A673 (cell line): ENCODE measurements at places on chromosomes 7 and 10. TPM values are rescaled to one million over a fixed set of nuclear protein-coding genes. Genes with fewer than 3 reads are reported as not detected.

GRCh38 chr7:99089914-99090629, 53.8 kb downstream of the SMURF1 start:
- no peaks in the 10 kb centered on the region for H3K4me1 ChIP-seq
- DNase-seq: no peak
- H3K36me3 ChIP-seq: no peaks in the 10 kb centered on the region
- no peaks in the 10 kb centered on the region for H3K27me3 ChIP-seq

DNA sequence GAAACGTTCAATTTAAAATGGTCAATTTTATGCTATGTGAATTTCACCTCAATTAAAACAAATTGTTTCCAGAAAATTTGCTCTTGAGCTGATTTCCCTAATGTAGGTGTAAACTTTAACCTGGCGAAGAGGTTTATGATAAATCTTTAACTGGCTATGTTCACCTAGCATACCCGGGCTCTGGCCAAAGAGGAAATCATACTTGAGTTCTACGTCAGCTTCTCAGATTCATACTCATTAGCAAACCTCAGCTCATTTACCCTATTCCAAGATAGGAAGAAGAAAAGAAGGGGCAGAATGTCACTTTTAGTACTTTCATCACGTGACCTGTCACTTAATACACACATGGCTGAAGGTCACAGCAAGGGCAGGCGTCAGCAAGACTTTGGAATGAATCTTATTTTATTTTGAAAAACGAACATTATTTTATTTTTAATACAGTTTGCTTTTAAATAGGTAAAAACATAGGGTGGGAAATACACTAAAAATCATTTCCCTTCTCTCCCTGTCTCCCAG, 97.0 kb downstream of the ABLIM1 start:
- no peak overlapping the region for H3K27ac ChIP-seq
- DNase-seq: no peak
- H3K4me1 ChIP-seq: no peaks in the 10 kb centered on the region
- H3K27me3 ChIP-seq: no peaks in the 10 kb centered on the region
- no peaks in the 10 kb centered on the region for H3K36me3 ChIP-seq
- H3K4me3 ChIP-seq: no peak overlapping the region

DNA sequence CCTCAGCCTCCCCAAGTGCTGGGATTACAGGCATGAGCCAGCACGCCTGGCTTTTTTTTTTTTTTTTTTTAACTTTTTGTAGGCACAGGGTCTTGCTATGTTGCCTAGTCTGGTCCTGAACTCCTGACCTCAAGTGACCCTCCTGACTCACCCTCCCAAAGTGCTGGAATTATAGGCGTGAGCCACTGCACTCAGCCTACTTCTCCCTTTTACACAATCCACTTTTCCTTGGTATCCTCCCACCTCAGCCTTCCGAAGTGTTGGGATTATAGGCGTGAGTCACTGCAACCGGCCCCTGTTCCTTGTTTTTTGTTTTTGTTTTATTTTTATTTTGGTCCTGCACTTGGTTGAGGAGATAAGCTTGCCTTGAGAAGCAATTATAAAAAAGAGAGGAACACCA, 75.9 kb upstream of the KMT2C start:
- no peak for DNase-seq
- no peaks in the 10 kb centered on the region for H3K36me3 ChIP-seq
- H3K27ac ChIP-seq: no peak overlapping the region
- H3K4me1 ChIP-seq: no peaks in the 10 kb centered on the region
- H3K4me3 ChIP-seq: no peak overlapping the region

DNA sequence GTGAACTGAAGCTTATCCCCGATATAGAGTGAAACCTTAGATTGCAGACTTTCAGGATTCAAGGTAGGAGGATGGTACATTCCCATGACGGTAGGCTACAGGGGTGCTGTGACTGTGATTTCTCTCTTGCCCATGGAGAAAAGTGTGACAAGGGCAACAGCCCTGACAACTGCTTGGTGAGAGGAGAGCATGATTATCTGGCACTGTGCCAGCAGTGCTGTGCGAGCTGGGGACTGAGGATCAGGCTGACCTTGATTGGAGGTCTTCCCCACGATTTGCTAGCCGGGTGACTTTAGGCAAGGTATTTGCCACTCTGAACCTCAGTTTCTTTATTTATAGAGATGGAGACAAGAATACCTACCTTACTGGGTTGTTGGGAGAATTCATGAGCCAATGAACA, 229.5 kb downstream of the PTEN start:
- no peaks in the 10 kb centered on the region for H3K36me3 ChIP-seq
- no peak overlapping the region for H3K4me3 ChIP-seq
- H3K27ac ChIP-seq: no peak overlapping the region
- no peaks in the 10 kb centered on the region for H3K4me1 ChIP-seq
- DNase-seq: peak; percentile 14
- no peaks in the 10 kb centered on the region for H3K27me3 ChIP-seq

- no peaks in the 10 kb centered on the region for H3K36me3 ChIP-seq
- H3K4me1 ChIP-seq: no peaks in the 10 kb centered on the region
- H3K4me3 ChIP-seq: no peak overlapping the region
Measured at GRCh38 chr10:58797356-58797755, 284.7 kb downstream of the BICC1 start.

DNA sequence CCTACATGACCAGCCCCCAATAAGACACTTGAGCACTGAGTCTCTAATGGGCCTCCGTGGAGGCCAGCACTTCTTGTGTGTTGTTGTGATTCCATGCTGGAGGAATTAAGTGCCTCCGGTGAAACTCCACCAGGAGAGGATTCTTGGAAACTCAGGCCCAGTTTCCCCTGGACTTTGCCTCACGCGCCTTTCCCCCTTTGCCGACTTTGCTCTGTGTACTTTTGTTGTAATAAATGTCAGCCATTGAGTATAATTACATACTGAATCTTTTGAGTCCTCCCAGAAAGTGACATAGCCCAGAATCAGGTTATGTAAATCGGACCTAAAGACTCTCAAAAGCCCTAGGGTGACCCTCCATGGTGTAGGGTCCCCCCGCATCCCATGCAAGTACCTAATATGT, 82.4 kb downstream of the DLG5 start:
- H3K27me3 ChIP-seq: no peaks in the 10 kb centered on the region
- H3K36me3 ChIP-seq: no peaks in the 10 kb centered on the region
- no peak overlapping the region for H3K27ac ChIP-seq
- H3K4me1 ChIP-seq: peaks cover 16% of the 10 kb centered on the region
- DNase-seq: no peak

DNA sequence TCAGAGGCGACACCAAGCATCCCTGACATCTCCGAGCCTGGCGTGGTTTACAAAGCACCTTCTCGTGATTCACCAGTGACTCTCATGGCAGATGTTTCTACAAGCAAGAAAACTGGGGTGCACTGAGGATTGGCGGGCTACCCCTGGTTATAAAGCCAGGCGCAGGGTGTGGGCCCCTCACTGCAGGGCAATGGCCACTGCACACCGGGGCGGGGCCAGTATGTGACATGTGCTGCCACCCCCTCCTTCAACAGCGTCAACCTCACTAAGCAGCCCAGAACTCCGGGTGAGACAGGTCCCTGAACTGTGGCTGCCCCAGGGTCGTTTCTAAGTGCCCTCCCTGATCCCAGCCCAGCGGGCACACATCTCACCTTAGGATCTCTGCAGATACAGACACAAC, 63.8 kb downstream of the CHST15 start:
- no peaks in the 10 kb centered on the region for H3K4me1 ChIP-seq
- H3K4me3 ChIP-seq: no peak overlapping the region
- H3K27ac ChIP-seq: no peak overlapping the region
- DNase-seq: no peak
- H3K27me3 ChIP-seq: peaks cover 6% of the 10 kb centered on the region

DNA sequence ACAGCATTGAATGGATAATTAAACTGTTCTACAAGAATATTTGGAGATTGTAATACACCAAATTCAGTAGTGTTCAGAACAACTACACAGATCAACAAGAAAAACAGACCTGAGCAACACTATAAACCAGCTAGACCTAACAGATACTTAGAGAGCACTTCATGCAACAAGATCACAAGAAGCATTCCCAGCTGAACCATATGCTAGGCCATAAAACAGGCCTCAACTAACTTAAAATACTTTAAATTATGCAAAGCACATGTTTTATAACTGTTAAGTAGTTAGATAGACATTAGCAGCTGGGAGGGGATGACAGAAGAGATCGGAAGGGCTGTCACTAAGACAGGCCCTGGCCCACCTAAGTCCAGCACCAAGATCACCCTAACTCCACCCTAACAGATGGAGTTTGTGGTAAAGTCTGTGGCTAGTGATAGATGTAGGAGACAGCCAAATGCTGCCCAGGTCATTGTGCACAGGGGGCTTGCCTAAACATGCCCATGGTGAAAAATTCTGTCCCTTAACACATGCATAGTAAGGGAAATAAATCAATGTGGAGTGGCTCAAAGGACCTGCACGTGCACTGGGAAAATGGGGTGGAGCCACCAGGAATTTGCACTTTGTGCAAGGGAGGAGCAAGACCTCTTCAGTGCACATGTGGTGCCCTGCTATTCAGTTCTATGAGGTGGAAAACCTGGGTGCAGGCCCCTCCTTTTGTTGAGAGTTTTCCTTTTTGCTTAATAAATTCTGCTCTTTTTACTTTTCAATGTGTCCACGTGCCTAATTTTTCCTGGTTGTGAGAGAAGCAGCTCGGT, 567.8 kb upstream of the NRG3 start:
- no peaks in the 10 kb centered on the region for H3K27me3 ChIP-seq
- H3K4me1 ChIP-seq: no peaks in the 10 kb centered on the region
- H3K36me3 ChIP-seq: no peaks in the 10 kb centered on the region
- no peak overlapping the region for H3K27ac ChIP-seq

GRCh38 chr10:70851597-70852475, 36.1 kb downstream of the SGPL1 start:
- H3K36me3 ChIP-seq: peaks cover 6% of the 10 kb centered on the region
- no peaks in the 10 kb centered on the region for H3K27me3 ChIP-seq
- no peak for DNase-seq
- H3K4me3 ChIP-seq: no peak overlapping the region
- no peak overlapping the region for H3K27ac ChIP-seq

DNA sequence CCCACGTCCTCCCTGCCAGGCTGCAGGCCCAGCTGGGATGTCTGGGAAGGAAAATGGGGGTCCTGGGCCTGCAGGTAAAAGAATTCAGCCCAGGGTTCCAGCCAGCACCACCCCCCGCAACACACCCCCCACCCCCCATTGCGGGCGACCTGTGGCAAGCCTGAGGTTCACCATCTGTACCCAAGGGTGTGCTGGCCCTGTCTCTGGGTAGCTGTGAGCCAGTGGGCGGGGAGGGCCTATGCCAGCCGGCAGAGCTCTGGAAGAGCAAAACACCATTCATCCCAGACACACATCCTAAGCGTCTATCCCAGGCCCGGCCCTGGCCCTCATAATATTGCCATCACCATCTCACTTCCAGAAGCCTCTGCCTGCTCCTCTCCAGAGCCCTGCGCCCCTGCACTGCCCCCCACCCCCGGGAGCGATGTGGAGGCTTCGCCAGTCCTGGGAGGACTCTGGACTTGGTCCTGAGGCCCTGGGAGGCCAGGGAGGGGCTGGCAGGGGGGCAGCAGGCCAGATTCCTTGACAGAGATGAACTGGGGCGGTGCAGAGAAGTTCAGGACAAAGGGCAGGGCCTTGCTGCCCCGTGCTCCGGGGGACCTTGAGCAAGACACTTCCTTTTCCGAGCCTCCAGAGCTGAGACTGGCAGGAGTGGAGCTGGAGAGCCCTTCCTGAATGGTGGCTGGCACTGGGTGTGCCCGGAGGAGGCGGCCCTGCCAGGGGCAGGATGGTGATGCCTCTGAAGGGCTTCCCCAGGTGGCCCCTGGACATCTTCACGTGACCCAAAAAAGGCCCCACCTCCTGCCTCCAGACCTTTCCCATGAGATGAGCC, 8.7 kb upstream of the TTYH3 start:
- peaks cover 12% of the 10 kb centered on the region for H3K4me1 ChIP-seq
- H3K36me3 ChIP-seq: no peaks in the 10 kb centered on the region
- H3K4me3 ChIP-seq: no peak overlapping the region
- H3K27ac ChIP-seq: no peak overlapping the region
- no peak for DNase-seq

- peak; percentile 80 for DNase-seq
- no peaks in the 10 kb centered on the region for H3K27me3 ChIP-seq
- no peak overlapping the region for H3K27ac ChIP-seq
- H3K4me1 ChIP-seq: peaks cover 6% of the 10 kb centered on the region
- no peak overlapping the region for H3K4me3 ChIP-seq
- no peaks in the 10 kb centered on the region for H3K36me3 ChIP-seq
Measured at GRCh38 chr10:89217057-89217990, 10.2 kb upstream of the CH25H start.

- H3K4me1 ChIP-seq: peaks cover 10% of the 10 kb centered on the region
- no peak overlapping the region for H3K4me3 ChIP-seq
- no peaks in the 10 kb centered on the region for H3K27me3 ChIP-seq
- H3K36me3 ChIP-seq: no peaks in the 10 kb centered on the region
- no peak overlapping the region for H3K27ac ChIP-seq
Measured at GRCh38 chr10:61623161-61623560, 39.6 kb upstream of the CABCOCO1 start.

GRCh38 chr7:157141525-157142060, 2.9 kb downstream of the UBE3C start:
- no peak overlapping the region for H3K4me3 ChIP-seq
- peaks cover 10% of the 10 kb centered on the region for H3K36me3 ChIP-seq
- no peaks in the 10 kb centered on the region for H3K27me3 ChIP-seq
- peaks cover 16% of the 10 kb centered on the region for H3K4me1 ChIP-seq
- no peak overlapping the region for H3K27ac ChIP-seq
- no peak for DNase-seq

- no peaks in the 10 kb centered on the region for H3K36me3 ChIP-seq
- no peaks in the 10 kb centered on the region for H3K4me1 ChIP-seq
- H3K4me3 ChIP-seq: no peak overlapping the region
Measured at GRCh38 chr10:133438711-133439273, 14.4 kb upstream of the SPRN start.

DNA sequence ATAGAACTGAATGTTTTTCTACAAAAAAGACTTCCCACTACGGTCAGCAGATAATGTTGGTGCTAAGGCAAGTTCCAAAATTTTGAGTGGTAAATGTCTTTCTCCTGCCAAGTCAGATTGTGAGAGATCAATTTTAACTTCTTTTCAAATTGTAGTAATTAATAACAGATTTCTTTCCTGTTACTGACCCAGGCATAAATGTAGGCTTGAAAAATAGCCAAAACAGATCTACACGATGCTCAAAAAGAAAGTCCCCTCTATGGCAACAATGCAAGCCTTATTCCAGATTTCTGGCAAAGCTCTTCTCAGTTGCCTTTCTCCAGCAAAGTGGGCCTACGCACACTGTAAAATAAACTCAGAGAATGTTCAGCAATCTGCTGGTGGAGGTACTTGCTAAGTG, 641.0 kb upstream of the NRP1 start:
- no peak overlapping the region for H3K27ac ChIP-seq
- DNase-seq: no peak
- H3K4me1 ChIP-seq: no peaks in the 10 kb centered on the region
- H3K4me3 ChIP-seq: no peak overlapping the region
- H3K27me3 ChIP-seq: no peaks in the 10 kb centered on the region
- no peaks in the 10 kb centered on the region for H3K36me3 ChIP-seq

- no peak overlapping the region for H3K4me3 ChIP-seq
- DNase-seq: no peak
- no peaks in the 10 kb centered on the region for H3K27me3 ChIP-seq
- H3K36me3 ChIP-seq: no peaks in the 10 kb centered on the region
Measured at GRCh38 chr10:32982293-32982709, 24.3 kb upstream of the ITGB1 start.

ANKMY2 gene
- total RNA-seq: 24.3 and 30.5 TPM in 2 replicates

GRM8 gene
- total RNA-seq: 0.72 and 0.80 TPM in 2 replicates

MUC3A gene
- total RNA-seq: 1.7 and 2.0 TPM in 2 replicates

DTX2 gene
- 33.8 and 41.9 TPM in 2 replicates for total RNA-seq

RADIL gene
- 5.0 and 7.6 TPM in 2 replicates for total RNA-seq

UBTD1 gene
- total RNA-seq: 3.1 and 4.2 TPM in 2 replicates

ZNRF2 gene
- total RNA-seq: 7.9 and 8.1 TPM in 2 replicates
